NK-92 treated with Interleukin-12 subunit alpha and Interleukin-12 subunit beta, amount 100 ng/mL, for 24 hours (cell line): ENCODE measurements at places on chromosomes 1 and 21.

DNA sequence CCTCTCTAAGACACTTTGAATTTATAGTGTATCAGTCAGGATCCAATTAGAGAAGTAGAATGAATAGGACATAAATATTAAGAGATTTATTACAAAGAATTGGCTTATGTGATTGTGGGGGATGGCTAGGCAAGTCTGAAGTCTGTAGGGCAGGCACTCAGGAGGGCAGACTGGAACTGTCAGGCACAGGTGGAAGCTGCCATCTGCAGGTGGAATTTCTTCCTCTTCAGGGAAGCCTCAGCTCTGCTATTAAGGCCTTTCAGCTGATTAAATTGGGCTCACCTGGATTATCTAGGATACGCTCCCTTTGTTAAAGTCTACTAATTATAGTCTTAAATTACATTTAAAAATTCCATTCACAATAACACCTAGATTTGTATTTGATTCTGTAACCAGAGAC, 92.0 kb upstream of the HAO2 start:
- DNase-seq, result no peak

- no peak for DNase-seq
These were observed 65.6 kb upstream of the CD1D start for GRCh38 chr1:158115126-158115525.

DNA sequence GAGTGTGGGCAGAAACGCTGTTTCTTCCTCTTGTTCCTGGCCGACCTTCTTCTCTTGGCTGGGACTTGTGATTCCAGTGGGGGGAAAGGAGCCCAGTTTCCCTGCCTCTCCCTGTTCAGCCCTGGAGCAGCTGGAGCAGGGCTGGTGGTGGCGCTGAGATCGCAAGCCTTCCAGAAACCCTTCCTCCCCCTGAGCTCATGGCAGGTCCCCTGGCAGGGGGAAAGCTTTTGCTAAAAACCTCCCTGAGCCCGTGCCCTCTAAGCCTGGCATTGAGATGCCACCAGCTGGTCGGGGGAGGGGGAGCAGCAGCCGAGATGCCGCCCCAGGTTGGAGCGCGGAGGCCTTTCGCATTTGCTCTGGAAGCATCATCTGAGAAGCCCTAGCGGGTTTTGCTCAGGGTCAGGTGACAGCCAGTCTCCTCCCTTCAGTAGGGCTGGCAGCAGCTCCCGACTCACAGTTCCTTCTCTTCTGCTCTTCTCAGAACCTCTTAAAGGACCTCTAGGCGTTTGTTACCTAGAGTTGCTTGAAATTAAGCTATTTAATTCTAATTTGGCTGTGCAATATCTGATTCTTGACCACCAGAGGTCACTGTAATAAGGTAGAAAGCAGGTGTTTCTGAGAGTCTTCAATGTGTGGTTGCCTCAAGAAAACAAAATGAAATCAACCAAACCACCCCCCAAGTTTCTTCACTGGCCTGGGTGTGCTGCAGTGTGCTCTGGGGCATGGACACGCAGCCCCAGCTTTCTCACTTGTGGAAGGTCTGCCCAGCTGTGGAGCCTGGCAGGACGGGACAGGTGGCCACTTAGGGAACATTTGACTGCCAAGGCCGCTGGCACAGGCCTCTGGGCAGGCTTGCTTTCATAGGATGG, 257.3 kb downstream of the CAMTA1 start:
- no peak for DNase-seq

GRCh38 chr1:41623736-41624135, 139.3 kb upstream of the EDN2 start:
- no peak for DNase-seq

DNA sequence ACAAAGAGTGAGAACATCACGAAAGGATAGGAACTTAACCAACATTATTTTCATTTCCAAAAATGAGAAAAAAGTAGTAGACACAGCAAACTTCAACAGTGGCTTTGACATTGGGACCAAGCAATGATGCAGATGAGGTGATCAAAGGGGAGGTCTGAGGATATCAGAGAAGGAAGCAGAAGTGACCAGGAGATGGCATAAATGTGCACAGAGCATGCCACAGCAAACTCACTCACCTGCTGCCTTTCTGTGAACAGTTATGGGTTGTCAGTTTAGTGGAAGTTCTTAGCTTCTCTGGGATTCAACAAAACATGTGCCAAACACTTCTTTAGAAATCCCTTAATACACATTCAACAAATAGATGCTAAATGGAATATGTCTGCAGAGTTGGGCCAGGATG, 290.1 kb downstream of the PLPP3 start:
- DNase-seq, result no peak

DNA sequence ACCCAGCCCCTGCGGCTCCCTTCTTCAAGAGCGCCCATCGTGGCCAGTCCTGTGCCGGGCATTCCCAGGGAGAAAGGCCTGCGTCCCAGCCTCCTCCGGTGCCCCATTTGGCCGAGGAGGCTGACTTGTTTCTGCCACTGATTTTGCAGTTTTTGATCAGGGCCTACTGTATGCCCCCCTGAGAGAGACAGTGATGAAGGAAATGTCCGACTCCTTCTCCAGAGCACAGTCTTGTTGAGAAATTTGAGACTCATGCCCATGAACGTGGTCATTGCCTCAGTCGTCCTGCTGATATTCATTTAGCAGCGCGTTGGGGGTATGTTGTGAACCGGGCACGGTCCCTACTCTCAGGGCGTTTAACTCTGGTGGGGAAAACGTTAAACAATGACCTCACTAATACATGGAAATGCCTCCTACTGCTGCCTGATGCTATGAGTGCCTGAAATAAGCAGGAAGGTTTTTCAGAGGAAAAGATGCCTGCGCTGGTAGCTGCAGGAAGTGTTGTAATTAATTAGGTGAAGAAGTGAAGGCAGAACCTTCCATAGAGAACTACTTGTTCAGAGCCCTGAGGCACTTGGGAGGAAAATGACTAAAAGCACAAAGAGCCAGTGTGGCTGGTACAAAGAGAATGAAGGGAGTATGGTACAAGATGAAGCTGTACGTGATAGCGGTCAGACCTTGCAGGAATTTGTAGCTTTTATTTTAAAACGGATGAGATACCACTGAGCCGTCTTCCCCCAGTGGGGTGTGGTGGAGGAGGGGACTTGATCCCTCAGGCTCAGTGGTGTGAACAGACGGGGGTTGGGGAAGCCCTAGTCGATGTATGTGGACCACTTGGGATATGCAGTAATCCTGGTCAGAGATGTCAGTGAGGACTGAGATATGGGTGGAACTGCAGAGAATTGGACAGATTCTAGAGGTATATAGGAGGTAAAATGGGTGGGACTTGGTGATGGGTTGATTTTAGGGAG, 730 bp downstream of the ZCCHC17 start:
- DNase-seq, result no peak

DNA sequence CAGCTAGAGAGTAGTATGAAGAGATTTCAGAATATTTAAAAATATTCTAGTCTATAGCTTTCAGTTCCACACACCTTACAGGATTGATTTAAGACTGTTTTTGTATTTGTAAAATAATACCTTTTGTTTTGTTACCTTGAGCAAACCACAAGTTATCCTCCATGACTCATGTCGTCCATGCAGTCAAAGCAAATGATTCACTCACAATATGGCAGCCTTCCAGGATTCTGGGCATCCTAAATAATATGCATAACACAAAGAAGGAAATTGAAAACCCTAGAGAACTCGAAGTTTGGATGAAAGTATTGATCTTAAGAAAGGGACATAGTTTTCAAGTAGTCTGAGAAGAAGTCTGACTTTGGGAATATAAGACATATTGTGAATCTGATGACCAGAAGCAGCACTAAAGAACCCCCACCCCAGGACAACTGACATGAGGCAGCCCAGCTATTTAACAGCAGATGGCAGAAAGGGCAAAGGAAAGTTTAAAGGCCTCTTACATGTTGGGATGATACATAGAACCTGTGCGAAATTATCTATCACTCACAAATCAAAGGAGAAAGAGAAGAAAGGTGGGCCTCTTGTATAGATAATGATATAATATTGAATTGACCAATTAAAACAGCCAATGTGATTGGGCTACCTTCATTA, 857.9 kb downstream of the BRINP3 start:
- DNase-seq, result no peak

GRCh38 chr21:31345136-31345535, 1.1 kb upstream of the TIAM1 start:
- DNase-seq, result no peak

GRCh38 chr1:33143698-33144097, 38.1 kb downstream of the TRIM62 start:
- no peak for DNase-seq

DNA sequence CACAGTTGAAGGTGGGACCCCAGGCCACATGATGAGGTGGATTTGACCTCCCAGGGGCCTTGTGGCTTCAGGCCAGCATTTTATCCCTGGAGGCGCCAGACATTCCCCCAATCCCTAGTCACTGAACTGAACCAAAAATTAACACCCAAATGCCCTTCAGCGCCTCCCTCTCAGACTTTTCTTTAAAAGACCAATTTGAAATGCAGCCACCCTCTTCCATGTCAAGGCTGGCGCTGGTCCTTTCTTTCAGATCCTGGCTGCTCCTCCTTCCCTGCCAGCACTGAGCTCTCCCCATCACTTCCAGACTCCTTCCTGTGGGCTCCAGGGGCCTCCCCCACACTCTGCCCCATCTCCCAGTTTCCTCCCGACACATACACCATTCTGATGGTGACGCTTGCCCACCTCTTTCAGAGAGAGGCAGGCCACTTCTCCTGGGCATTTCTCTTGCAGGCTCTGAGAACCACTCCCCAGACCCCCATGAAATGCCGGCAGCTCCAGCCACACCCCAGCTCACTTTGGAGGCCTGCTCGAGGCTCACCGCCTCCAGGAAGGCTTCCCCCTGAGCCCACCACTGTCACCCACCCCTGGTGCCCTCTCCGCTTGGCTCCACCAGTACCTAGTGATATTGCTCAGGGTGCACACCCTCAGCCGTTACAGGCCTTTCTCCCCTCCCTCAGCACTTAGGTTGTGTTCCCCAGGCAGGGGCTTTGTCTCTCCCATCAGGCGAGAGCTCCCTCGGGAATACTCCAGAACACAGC, 27.0 kb downstream of the NAV1 start:
- no peak for DNase-seq

DNA sequence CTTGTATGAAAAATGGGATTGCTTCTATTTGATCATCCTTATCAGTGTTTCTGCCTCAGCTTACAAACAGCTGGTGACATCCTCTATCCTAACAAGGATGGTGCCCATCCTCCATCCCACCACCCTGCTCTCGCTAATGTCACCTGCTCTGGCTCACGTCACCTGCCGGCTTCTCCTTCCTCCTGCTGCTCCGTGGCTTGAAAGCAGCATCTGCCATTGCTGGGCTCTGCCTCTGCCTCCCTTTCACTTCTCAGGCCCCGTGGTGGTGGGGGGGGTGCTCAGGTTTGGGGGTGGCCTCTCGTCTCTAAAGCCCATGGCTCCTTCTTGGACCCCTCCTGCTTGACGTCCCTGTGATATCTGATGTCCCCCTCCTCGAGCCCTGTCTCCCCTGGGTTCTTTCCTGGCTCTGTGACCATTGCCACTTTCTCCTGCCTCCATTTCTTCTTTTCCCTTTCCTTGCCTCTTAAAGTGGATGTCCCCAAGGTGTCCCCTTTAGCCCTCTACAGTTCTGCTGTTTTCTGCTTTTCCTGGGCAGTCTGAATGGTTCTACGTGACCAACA, 135.5 kb upstream of the ERRFI1 start:
- DNase-seq, result no peak

GRCh38 chr1:107914119-107914765, 50.7 kb downstream of the VAV3 start:
- no peak for DNase-seq

DNA sequence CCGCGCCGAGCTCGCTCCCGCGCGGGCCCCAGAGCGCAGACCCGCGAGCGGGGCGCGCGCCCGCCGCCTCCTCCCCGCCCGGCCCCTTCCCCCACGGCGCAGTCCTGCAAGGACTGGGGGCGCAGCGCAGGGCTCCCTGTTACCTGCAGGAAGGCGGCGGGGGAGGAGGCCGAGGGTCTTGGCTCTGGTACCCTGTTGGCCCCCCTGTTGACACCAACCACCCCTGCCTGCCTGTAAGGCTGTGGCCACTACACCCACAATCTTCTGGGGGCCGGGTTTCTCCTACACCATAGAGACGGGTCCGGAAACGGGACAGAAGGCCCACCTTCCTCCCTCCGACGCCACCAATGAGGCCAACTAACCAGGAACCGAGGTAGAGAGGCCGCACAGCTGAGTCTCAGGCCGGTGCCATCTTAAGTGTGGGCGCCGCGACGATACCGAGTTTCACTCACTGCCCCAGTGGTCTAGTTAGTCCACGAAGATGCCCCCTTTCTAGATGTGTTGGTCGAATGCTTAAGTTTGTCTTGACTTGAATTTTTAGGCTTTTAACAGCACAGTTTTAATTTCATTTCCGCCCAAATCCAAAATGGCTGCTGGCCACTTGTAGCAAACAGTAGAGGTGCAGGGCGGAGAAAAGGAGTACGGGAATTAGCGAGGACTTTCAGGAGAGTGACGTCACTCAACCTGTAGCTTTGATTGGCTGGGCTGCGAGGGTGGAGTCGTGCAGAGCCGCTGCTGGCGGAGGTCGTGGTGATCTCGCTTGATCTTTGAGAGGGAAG, at the start of gene SCYL3:
Gene SCYL3, minus strand, starts transcription at position 252 of the 779 bp plus-strand sequence. CDS start 5,056 bp downstream, outside the sequence.
- peak; percentile 91 for DNase-seq

- DNase-seq, result peak; percentile 16
These were observed 19.2 kb upstream of the PEF1 start for GRCh38 chr1:31663622-31664452.

- DNase-seq, result no peak
These were observed 28.4 kb downstream of the SLC19A1 start for GRCh38 chr21:45513741-45514310.

DNA sequence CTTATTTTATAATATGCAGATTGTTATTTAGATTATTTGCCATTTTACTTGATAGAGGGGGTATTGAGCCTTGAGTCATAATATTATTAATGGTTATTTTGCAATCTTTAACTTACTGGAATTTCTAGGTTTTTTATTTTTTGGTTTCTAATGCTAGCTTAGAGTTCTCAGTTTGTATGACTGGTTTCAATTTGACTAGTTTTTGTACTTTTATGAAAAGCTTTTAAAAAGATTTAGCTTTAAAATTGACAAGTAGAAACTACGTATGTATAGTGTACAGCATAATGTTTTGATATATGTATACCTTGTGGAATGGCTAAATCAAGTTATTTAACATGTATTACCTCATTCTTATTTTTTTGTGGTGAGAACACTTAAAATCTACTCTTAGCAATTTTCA, 41.5 kb downstream of the CEP350 start:
- no peak for DNase-seq

- DNase-seq, result no peak
These were observed 11.7 kb upstream of the SH3GLB1 start for GRCh38 chr1:86692641-86693040.
